ENCODE measurements at places on chromosomes 4 and X. TPM values are rescaled to one million over a fixed set of nuclear protein-coding genes. Genes with fewer than 3 reads are reported as not detected.

Gene CAMK2D
- 32.5 TPM for total RNA-seq

Gene NAA11
- not detected for total RNA-seq

Gene CFP
- 1.7 TPM for total RNA-seq

Gene ZFP92
- 3.6 TPM for total RNA-seq

Gene NEIL3
- total RNA-seq: not detected

Gene ADH1B
- total RNA-seq: 141 TPM

Gene NOCT
- total RNA-seq: 5.9 TPM

Gene AFP
- total RNA-seq: not detected

Gene GLUD2
- 0.60 TPM for total RNA-seq

Gene CLGN
- total RNA-seq: 1.00 TPM

Gene USP17L27
- not detected for total RNA-seq

Gene KIF4A
- total RNA-seq: 0.12 TPM

Gene NIPAL1
- 0.74 TPM for total RNA-seq

Gene USO1
- total RNA-seq: 74.3 TPM

Gene VCX
- total RNA-seq: not detected

Gene PIGA
- total RNA-seq: 10.5 TPM

Gene CORIN
- total RNA-seq: 0.64 TPM

Gene ZNF718
- 8.9 TPM for total RNA-seq

Gene TGIF2LX
- total RNA-seq: not detected

Gene KIAA0232
- total RNA-seq: 38.5 TPM

Gene FAT1
- 27.1 TPM for total RNA-seq

Gene ADGRG4
- 0.03 TPM for total RNA-seq

Gene CXorf51B
- total RNA-seq: not detected

Gene PAGE2B
- total RNA-seq: not detected

Gene ADH1C
- 9.4 TPM for total RNA-seq

Gene USP17L10
- total RNA-seq: not detected

Gene CT45A3
- total RNA-seq: not detected

Gene SSX3
- not detected for total RNA-seq

Gene CXorf38
- 12.8 TPM for total RNA-seq

Gene DCX
- total RNA-seq: not detected

Gene MAGEA1
- total RNA-seq: not detected

Gene TBC1D14
- total RNA-seq: 34.4 TPM

Gene SGMS2
- total RNA-seq: 7.3 TPM

Gene RAB40AL
- 0.47 TPM for total RNA-seq

Gene MYOZ2
- total RNA-seq: 0.38 TPM

Gene ASMT
- total RNA-seq: 0.41 TPM

Gene CCKAR
- total RNA-seq: not detected

Gene FGF16
- not detected for total RNA-seq

Gene CYTL1
- 0.97 TPM for total RNA-seq

Gene IL2
- total RNA-seq: not detected

Gene TIGD2
- 4.0 TPM for total RNA-seq

Gene TMSB15A
- total RNA-seq: 2.7 TPM

Gene CT45A5
- not detected for total RNA-seq

Gene ALB
- 3.5 TPM for total RNA-seq

Gene RTL5
- total RNA-seq: 15.4 TPM

Gene SPOCK3
- 4.9 TPM for total RNA-seq

Gene ASB9
- total RNA-seq: 0.20 TPM

All from ovary (tissue), 10 donors.